T-helper 9 cell (primary cell): ENCODE measurements at places on chromosomes 5 and 9.

GRCh38 chr9:3880851-3881250, 355.1 kb upstream of the RFX3 start:
- no peak for DNase-seq

DNA sequence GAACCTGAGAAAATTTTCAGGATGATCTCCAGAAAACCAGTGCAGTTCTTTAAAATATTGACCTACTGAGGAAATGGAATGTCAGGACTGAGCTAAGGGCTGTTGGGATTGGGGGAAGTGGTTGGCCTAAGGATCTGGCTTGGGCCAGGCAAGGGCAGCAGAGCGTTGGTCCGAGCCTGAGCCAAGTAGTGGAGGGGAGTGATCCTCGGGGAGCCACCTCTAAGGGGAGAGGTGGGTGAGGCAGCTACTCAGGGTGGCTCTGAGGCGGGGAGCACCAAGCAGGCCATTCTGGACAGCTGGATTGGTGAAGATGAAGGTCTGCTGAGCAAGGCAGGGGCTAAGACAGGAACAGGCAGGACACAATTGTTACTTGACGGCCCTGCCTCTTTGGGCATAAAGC, 11.5 kb downstream of the CAMK4 start:
- DNase-seq = no peak

DNA sequence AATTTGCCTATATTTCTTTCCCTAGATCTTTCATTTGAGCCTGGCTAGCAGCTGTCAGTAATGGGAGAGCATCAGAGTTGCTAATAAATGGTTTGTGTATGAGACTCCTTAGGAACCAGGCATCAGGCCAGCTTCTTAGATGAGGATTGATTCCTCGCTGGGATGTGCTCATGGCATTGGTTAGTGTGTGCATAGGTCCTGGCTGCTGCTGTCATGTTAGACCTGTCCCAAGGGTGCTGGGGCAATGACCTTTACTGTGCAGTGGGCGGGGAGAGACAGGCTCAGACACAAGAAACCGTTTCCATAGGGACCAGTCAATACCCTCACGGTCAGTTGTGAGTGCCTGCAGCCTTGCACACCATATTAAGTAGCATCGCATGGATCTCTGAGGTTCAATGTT, 112.3 kb upstream of the NR3C1 start:
- no peak for DNase-seq

GRCh38 chr5:168085261-168086031, 206.0 kb upstream of the WWC1 start:
- no peak for DNase-seq

DNA sequence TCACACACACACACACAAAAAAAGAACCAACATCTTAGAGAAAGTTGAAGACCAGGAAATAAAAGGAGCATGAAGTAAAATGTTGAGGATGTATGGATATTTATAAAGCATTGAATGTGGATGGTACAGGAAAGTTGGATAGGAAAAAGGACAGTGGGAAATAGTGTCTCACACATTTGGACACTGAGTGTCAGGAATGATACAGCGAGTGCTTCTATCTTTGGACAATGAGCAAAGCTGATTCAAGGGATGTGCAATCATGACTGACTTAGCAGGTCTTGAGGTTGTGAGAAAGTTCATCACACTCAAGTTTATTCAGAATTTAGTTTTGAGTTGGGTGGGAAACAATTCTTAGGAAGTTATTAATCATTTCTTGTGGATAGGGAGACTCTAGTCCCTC, 50.1 kb upstream of the SRP19 start:
- no peak for DNase-seq

DNA sequence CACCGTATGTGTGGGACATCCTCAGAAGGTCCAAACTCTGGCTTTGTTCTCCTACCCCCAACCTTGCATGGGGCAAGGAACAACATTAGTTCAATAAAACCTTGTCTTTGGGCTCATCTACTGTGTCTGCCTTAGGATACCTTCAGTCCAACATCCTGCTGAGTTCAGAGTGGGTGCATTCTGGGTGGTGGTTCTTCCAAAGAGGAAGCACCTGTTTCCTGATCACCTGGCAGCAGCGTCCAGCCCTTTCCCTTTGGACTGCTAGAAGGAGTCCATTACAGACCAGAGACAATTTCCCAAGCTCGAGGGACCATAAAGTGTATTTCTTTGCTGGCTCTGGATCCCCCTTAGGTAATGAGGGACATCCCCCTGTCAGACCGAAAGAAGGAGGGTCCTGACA, 154.1 kb downstream of the SEMA6A start:
- DNase-seq = no peak
